ENCODE measurements at places on chromosomes 1 and 21. TPM values are rescaled to one million over a fixed set of nuclear protein-coding genes. Genes with fewer than 3 reads are reported as not detected.

Gene RPRD2
- total RNA-seq = 10.2 TPM

Gene LEFTY1
- not detected for total RNA-seq

Gene CFHR5
- not detected for total RNA-seq

Gene GUCA2B
- total RNA-seq = not detected

Gene CELA2A
- total RNA-seq = not detected

Gene PAPPA2
- 0.09 TPM for total RNA-seq

Gene USP1
- total RNA-seq = 24.7 TPM

Gene RHBDL2
- total RNA-seq = not detected

Gene AKNAD1
- total RNA-seq = 0.11 TPM

Gene CFAP410
- total RNA-seq = 6.5 TPM

Gene ZMYND12
- total RNA-seq = 0.43 TPM

Gene CNN3
- total RNA-seq = 695 TPM

Gene GNAI3
- 11.8 TPM for total RNA-seq

Gene PCAT6
- total RNA-seq = not detected

Gene CITED4
- 1.5 TPM for total RNA-seq

Gene HRNR
- not detected for total RNA-seq

Gene SPRR2E
- not detected for total RNA-seq

Gene AP4B1
- total RNA-seq = 19.4 TPM

Gene S100A12
- not detected for total RNA-seq

Gene ACTN2
- not detected for total RNA-seq

Gene OLIG2
- total RNA-seq = not detected

All from dermis lymphatic vessel endothelial cell (primary cell).